Aorta (tissue), 5 donors: ENCODE measurements at places on chromosomes 5 and 9.

GRCh38 chr9:126127591-126127990, 199.0 kb upstream of the MVB12B start:
- DNase-seq = no peak

DNA sequence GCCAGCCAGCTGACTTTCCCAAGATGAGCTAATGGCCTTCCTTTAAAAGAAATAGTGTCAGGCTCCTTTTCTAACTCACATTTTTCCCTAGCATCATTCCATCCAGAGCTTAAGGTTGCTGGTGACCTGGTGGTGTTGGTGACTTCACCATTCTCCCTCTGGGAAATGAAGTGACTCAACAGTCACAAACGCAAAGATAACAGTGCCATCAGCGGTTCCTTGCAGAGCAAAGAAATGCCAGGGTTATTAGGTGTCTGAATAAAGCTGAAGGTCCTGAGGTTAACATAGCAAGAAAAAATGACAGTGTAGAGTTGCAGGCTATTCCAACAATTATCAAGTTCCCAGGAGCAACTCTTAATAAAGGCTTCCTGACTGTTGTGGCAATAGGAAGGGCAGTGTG, 111.8 kb upstream of the SLC44A1 start:
- DNase-seq = no peak

GRCh38 chr9:1726993-1727759, 288.0 kb upstream of the SMARCA2 start:
- no peak for DNase-seq

- DNase-seq = no peak
These were observed 9.2 kb upstream of the TLX3 start for GRCh38 chr5:171299851-171300250.

GRCh38 chr5:111514087-111514486, 1.8 kb upstream of the STARD4 start:
- no peak for DNase-seq

DNA sequence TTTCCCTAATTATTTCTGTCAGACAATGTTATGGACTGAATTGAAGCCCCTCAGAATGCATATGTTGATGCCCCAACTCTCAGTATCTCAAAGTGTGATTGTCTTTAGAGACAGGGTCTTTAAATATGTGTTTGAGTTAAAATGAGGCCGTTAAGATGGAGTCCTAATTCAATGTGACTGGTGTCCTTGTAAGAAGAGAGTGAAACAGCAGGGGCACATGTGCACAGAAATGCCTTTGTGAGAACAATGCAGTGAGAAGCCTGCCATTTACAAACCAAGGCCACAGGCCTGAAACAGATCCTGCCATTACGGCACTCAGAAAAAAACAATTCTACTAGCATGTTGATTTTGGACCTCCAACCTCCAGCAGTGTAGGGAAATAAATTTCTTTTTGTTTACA, 483.0 kb upstream of the DMAC1 start:
- no peak for DNase-seq

- DNase-seq = no peak
These were observed 25.6 kb downstream of the CEP78 start for GRCh38 chr9:78261403-78262001.

DNA sequence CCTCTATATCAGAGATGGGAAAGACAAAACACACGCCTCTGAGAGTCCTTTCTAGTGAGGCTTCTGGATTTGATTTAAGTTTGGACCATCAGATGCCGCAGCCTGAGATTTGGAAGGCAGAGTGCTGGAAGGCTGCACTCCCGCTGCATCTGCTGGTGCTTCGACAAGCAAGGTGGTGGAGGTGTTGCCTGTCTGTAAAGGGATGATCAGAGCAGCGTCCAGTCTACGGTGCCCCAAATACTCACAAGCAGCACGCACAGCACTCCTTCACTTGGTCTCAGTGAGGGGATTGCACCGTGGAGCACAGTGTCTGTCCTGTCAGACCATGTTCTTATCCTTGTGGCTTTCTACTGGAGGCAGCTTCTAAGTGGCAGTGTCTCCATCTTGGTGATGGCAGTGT, 221.4 kb downstream of the GADD45G start:
- DNase-seq = no peak

DNA sequence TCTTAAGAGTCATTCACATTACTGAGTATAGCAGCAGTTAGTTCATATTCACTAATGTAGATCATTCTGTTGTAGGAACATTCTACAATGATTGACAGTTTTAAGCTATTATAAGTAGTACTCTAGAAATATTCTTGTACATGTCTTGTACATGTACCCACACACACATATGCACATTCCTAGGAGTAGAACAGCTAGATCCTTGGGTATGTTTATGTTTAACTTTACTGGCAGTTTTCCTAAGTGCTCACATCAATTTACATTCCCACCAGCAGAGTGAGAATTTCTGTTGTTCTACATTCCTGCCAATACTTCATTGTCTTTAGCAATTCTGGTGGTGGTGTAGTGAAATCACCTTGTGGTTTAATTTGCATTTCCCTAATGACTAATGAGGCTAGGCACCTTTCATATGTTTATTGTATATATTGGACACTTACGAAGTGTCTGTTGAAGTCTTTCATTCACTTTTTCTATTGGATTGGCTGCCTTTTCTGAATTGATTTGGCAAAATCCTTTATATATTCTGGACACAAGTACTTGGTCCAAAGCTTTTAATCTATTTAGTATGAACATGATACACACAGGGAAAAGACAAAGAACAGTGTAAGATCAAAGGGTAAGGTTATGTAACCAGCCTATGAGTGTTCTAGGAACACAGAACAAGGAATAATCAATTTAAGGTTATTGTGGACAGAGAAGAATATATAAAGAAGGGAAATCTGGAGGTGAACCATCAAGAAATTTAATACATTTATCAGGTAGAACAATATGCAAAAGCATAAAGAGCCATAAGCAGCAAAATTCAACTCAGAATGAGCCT, 95.6 kb downstream of the MLLT3 start:
- DNase-seq = no peak

- DNase-seq = no peak
These were observed 153.3 kb upstream of the SPRY4 start for GRCh38 chr5:142478113-142478512.

- no peak for DNase-seq
These were observed 480.9 kb downstream of the MTRR start for GRCh38 chr5:8349855-8350254.

DNA sequence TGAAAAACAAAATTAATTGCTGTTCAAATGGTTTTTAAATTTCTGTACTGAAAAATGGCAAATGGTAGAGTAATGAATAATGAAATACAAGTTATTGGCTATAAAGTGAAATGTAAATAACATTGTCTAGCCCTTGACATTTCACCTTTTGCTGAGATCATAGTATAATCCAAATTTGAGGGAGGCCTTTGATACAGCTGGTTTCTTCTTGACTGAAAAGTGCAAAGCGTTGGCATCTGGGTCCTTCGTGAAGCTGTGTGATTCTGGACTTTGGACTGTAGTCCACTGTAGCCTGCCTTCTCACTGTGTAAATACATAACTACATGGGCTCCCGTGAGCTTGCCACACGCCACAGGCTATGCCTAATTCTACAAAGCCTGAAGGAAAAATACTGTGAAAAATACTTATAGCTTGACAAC, 52.3 kb downstream of the ARHGEF28 start:
- DNase-seq = no peak

GRCh38 chr5:2206293-2207108, 323.8 kb upstream of the IRX4 start:
- DNase-seq = no peak

DNA sequence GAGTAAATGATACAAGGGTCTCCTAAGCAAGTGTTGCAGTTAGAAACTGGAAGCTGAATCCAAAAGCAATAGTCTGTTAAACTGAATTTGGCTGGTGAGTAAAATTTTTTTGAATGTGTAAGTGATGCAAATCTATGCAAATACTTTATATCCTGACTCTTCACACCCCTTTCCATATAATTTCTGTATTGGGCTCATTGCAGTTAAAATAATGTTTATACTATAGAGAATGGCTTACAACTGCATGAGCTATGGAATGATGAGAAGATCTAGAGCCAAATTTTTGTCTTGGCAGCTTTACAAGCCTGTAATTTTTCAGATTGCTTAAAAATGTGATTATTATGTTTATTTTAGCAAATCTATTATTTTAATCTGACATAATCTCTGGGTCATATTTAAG, 57.0 kb upstream of the GABRA1 start:
- no peak for DNase-seq

DNA sequence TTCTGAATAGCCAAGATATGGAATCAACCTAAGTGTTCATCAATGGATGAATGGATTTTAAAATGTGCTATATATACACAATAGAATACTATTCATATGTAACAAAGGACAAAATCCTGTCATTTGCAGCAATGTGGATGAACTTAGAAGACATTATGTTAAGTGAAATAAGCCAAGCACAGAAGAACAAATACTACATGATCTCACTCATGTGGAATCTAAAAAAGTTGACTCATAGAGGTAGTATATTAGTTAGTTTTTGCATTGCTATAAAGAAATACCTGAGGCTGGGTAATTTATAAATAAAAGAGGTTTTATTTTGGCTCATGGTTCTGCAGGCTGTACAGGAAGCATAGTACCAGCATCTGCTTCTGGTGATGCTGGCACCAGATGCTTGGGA, 8.1 kb downstream of the CATSPER3 start:
- DNase-seq = no peak

DNA sequence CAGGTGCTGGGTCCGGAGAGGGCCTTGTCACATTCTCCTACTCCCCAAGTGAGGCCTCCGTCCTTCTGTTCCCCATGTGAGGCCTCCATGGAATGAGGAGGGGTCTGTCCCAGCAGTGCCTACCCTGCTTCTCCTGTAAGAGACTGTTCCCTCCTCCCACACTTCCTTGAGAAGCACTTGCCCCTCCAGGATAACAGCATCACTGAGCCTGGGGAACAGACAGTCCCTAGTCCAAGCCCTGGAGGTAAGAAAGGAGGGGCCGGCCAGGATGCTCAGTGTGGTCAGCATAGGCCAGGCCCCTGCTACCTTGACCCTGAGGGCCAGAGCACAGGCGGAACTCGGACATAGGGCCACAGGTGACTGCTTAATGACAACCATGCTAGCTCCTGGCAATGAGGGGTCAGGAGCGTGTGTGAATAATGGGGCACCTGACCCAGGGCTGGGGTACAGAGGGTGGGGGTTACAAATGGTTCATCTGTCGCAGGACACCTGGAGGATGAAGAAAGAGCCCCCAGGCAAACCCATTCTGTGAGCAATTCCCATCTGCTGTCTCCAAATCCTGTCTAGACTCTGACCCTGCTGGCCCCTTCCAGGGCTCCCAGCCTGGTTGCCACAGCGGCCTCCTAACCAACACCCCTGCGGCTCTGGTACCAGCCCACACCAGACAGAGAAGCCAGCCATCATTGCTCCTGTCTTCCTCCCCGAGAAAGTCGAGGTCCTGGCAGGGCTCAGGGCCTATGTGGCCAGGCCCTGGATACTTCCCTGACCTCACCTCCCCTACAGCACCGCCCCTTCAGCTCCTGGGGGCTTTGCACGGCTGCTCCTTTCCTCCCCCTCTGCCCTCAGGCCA, 20.3 kb downstream of the RALGDS start:
- no peak for DNase-seq

GRCh38 chr9:114484854-114485443, 20.3 kb downstream of the WHRN start:
- DNase-seq = no peak

- no peak for DNase-seq
These were observed 63.4 kb downstream of the DENND1A start for GRCh38 chr9:123866497-123866896.
